Activated T-helper 2 cell treated with anti-CD3 and anti-CD28 coated beads, Interferon-gamma antibody, Interleukin-2, Interleukin-4, amounts not matched to agents 10 μg/mL and 5 μg/mL and 100 μg/mL, durations not matched to agents 14 hours and 24 hours and 36 hours (primary cell): ENCODE measurements at places on chromosomes 13 and 19.

GRCh38 chr13:28822151-28822550 is 2.0 kb downstream of the MTUS2 start:
- DNase-seq: no peak

- DNase-seq: no peak
Measured at GRCh38 chr13:110916301-110917142, 1.7 kb upstream of the ANKRD10 start.

GRCh38 chr13:51035978-51036377 is 75.1 kb downstream of the C13orf42 start:
- DNase-seq: no peak

DNA sequence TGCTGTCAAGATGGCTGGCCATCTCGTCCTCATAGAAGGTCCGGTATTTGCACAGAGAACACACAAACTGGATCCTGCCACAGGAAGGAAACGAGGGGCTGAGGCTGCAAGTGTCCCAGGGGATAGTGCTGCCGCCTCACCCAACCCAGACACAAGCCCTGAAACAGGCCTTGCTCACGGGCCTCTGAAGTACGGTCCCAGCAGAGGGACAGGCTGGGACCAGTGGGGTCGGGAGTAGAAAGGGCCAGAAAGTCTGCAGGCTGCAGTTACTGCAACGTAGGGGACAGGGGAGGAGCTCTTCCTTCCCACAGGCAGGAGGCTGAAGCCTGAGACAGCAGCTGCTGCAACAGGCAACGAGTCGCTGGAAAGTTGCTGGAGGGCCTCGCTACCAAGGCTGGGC is 18.2 kb upstream of the AKAP8 start:
- DNase-seq: no peak

DNA sequence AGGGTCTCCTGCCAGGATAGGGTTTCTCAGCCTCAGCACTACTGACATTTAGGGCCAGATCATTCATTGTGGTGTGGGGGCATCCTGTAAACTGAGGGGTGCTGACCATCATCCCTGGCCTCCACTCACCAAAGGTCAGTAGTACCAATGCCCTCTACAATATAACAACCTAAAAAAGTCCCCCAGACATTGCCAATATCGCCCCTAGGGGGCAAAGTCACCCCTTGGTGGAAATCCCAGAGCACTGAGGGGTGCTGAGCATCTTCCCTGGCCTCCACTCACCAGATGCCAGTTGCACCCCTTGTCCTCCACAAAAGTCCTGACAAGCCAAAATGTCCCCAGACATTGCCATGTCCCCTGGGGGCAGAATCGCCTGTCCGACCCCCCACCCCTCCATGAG is 21.6 kb downstream of the CPAMD8 start:
- DNase-seq: no peak
